ENCODE measurements at places on chromosomes 3 and 15. TPM values are rescaled to one million over a fixed set of nuclear protein-coding genes. Genes with fewer than 3 reads are reported as not detected.

The ACTRT3 gene
- total RNA-seq: 2.1 TPM

The ANKUB1 gene
- total RNA-seq: 3.0 TPM

- no peak overlapping the region for H3K27ac ChIP-seq
- no peaks in the 10 kb centered on the region for H3K4me1 ChIP-seq
- H3K27me3 ChIP-seq: no peaks in the 10 kb centered on the region
- H3K36me3 ChIP-seq: no peaks in the 10 kb centered on the region
- no peak for DNase-seq
Measured at GRCh38 chr3:179288845-179289244, 34.0 kb upstream of the ZNF639 start.

The CFAP20DC gene
- 0.30 TPM for total RNA-seq

DNA sequence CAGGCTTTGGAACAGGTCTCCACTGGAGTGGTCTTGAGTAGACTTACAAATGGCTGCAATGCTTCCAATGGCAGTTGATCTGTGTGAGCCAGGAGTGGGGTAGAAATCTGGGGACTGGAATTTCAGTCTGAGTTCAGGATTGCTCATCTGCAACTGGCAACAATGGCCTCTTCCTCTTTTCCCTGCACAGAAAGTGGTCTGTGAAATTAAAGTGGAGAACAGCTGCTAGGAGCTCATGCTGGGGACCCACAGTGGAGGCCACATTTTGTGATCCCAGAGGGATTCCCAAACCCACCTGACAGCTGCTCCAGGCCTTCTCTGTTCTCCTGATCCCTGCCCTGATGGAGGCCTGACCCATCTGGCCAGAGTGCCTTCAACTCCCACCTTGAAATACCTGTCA, 49.6 kb downstream of the CEMIP start:
- H3K27ac ChIP-seq: no peak overlapping the region
- no peaks in the 10 kb centered on the region for H3K36me3 ChIP-seq
- H3K4me3 ChIP-seq: no peak overlapping the region
- DNase-seq: no peak
- H3K4me1 ChIP-seq: no peaks in the 10 kb centered on the region
- no peaks in the 10 kb centered on the region for H3K27me3 ChIP-seq

GRCh38 chr3:88334187-88334868, 184.6 kb downstream of the C3orf38 start:
- H3K4me1 ChIP-seq: no peaks in the 10 kb centered on the region
- H3K36me3 ChIP-seq: no peaks in the 10 kb centered on the region
- no peak overlapping the region for H3K4me3 ChIP-seq
- H3K27ac ChIP-seq: no peak overlapping the region

GRCh38 chr3:131526801-131527347, 24.1 kb upstream of the MRPL3 start:
- no peak overlapping the region for H3K4me3 ChIP-seq
- no peak for DNase-seq
- H3K27ac ChIP-seq: no peak overlapping the region
- no peaks in the 10 kb centered on the region for H3K27me3 ChIP-seq
- no peaks in the 10 kb centered on the region for H3K36me3 ChIP-seq

DNA sequence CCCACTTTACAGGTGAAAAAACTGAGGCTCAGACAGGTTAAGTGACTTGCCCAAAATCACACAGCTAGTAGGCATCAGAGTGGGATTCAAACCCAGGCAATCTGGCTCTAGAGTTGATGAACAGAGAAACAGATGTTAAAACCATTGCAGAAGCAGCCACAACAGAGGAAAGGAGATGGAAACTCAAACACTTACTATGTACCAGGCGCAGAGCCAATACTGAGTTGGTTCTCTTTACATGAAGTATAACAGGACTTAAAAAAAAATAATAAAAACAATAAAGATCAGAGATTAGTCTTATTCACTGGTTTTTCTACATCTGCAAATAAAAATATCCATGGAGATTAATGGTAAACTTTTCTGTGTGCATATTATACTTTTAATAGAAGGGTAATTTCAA, 84.9 kb upstream of the SPATA12 start:
- no peaks in the 10 kb centered on the region for H3K4me1 ChIP-seq
- H3K27me3 ChIP-seq: no peaks in the 10 kb centered on the region
- DNase-seq: no peak

DNA sequence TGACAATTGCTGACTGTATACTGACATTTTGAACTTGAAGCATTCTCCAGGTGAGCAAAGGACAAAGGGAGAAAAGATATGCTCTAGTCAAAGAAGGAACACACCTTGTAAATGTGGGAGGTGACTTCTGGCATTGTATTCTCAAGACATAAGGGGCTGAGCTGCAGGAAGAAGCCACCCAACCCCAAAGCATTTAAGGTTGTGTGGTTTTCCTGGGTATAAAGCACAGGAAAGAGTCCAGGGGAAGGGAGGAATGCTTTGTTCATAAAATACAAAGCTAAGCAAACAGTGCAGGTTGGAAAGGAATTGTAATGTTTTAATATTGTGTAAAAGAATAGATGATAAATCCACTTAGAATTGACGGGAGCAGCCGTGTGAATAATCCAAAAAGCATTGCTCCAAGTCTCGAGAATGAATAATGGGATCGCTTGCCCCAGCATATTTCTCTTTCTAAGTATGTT, 102.4 kb upstream of the LRIG1 start:
- H3K27ac ChIP-seq: no peak overlapping the region
- no peak overlapping the region for H3K4me3 ChIP-seq
- no peaks in the 10 kb centered on the region for H3K4me1 ChIP-seq
- no peaks in the 10 kb centered on the region for H3K27me3 ChIP-seq
- DNase-seq: no peak

The IQGAP1 gene
- 479 TPM for total RNA-seq

DNA sequence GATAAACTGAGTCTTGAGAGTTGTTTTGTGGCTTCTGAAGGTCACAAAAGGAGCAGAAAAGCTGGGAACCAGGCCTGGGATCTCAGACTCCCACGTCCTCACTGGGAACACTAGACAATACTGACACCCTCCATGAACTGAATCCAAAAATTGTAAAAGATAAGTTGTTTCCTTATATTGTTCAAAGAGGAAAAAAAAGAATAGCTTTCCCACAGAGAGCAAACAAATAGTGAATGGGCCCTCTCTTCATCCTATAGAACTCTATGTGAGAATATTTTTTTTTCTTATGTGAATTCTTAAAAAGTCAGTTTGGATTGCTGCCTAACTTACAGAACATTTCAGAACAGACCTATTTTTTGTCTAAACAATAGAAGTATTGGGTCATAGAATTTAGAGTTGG, 203.5 kb downstream of the MECOM start:
- H3K4me3 ChIP-seq: no peak overlapping the region
- H3K4me1 ChIP-seq: no peaks in the 10 kb centered on the region
- DNase-seq: no peak
- no peaks in the 10 kb centered on the region for H3K27me3 ChIP-seq
- no peak overlapping the region for H3K27ac ChIP-seq

- H3K27ac ChIP-seq: no peak overlapping the region
- no peaks in the 10 kb centered on the region for H3K27me3 ChIP-seq
Measured at GRCh38 chr3:43582866-43583265, 38.9 kb downstream of the ANO10 start.

All from upper lobe of left lung (tissue), 6 donors.